Keratinocyte (primary cell): ENCODE measurements at places on chromosomes 7 and 10. TPM values are rescaled to one million over a fixed set of nuclear protein-coding genes. Genes with fewer than 3 reads are reported as not detected.

DNA sequence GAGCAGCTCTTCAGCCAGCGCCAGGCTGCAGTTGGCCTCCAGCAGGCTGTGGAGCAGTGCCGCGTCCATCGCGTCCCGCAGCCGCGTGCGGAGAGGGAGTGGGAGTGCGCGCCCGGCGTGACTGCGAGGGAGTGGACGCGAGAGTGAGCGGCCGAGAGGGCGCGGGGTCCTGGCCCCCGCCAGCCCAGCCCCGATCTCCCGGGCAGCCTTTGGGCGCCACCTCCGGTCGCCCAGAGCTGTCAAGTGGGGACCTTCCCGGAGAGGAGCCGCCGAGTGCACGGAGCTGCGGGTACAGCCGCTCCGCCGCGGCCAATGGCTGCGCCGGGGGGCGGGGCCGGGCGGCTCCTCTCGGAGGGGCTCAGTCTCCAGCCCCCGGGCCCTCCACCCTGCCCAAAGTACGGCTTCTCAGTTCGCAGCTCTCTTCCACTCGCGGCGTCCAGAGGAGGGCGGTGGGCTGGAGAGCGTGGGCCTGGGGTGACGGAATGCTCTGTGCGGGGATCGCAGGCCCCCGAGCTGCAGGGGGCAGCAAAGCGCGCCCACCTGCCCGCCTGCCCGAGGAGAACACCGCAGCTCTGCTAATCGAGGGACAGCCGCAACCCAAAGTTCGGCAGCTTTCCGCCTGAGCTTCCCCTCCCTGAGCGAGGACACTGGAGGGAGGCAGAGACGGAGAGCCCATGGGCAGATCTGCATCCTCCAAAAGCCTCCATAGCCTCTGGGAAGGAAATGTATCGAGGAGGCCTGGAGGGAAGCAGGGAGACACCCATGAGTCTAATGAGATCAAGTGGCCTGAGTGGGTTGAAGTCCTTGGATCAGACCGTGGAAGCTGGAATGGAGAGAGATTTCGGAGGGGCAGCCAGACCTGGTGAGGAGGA, at the start of gene CRHR2:
CRHR2 (minus strand) TSS at position 245 of the 872 bp plus-strand sequence; CDS start at position 69, 176 bp downstream.
- no peaks in the 10 kb centered on the region for H3K36me3 ChIP-seq
- H3K27me3 ChIP-seq, result peaks cover 80% of the 10 kb centered on the region
- H3K4me1 ChIP-seq, result no peaks in the 10 kb centered on the region
- no peak within 1 kb of the TSS for H3K27ac ChIP-seq
- DNase-seq, result no peak

DNA sequence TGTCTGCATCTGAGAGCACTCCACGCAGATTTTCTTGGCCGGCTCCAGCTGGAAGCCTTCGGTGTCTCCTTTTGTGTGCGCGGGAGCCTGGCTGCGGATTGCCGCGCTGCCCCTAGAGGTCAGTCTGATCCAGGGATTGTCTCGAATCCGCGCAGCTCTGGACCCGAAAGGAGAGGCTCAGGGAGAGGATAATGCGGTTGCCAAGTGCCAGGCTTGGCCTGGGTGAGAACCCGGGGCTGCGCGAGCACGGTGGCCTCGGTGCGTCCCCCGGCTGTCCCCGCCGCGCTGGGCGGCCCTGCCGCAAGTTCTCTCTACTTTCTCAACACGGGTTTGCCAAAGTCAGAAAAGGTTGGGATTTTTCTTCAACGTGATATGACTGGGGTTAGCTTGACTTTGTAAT, 140.9 kb downstream of the ADCYAP1R1 start:
- no peak overlapping the region for H3K27ac ChIP-seq
- H3K4me1 ChIP-seq, result no peaks in the 10 kb centered on the region
- no peaks in the 10 kb centered on the region for H3K27me3 ChIP-seq
- H3K4me3 ChIP-seq, result no peak overlapping the region

ZNF804B gene
- not detected in 3 replicates for polyA plus RNA-seq

TECTB gene
- polyA plus RNA-seq, result not detected in 3 replicates

GRCh38 chr10:77887631-77888355, 38.8 kb downstream of the DLG5 start:
- peaks cover 43% of the 10 kb centered on the region for H3K4me1 ChIP-seq
- H3K36me3 ChIP-seq, result peaks cover 7% of the 10 kb centered on the region
- DNase-seq, result no peak
- H3K4me3 ChIP-seq, result no peak overlapping the region
- H3K27ac ChIP-seq, result peak overlapping the region; percentile 27

DNA sequence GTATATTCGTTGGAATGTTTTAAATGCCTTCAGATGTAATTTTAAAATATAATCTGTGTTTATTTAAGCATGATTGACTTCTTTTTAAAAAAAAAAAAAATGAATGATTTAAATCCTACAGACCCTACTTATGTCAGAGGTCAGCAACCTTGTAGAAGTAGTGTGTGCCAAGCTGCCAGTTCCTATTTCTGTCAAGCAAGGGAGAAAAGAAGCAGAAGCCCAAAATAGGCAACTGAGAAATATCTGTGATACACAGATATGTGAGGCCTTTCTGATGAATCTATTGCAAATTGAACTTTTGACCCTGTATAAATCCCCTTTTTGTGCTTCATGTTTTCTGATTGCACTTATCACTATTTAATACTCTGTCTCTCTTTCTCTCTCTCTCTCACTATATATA, 199.5 kb downstream of the LRRN3 start:
- no peak overlapping the region for H3K27ac ChIP-seq
- no peaks in the 10 kb centered on the region for H3K4me1 ChIP-seq
- no peaks in the 10 kb centered on the region for H3K36me3 ChIP-seq
- no peak overlapping the region for H3K4me3 ChIP-seq
- H3K27me3 ChIP-seq, result no peaks in the 10 kb centered on the region

GRCh38 chr10:58109731-58110130, 158.0 kb downstream of the IPMK start:
- DNase-seq, result no peak
- no peaks in the 10 kb centered on the region for H3K27me3 ChIP-seq
- no peaks in the 10 kb centered on the region for H3K36me3 ChIP-seq
- H3K4me1 ChIP-seq, result no peaks in the 10 kb centered on the region

DNA sequence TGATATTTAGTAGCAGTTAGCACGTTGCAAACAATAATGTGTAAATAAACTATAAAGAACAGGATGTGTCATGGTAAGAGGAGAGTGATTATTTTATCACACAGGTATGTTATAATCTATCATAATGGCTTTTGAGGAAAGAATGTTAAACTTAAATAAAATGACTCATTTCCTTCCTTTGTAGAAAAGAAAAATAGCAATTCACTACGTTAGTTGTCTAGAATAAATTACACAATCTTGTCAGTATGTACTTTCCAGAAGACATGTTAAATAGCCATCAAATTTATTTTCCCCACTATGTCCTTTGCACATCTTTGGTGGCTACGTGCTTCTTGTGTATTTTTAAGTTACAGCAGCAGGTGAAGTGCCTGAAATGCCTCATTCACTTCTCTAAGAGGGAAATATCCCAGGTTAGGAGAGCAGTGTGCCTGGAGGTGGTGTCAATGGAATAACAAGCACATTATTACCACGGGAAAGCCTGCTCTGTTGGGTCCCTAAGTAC, 133.8 kb downstream of the SEMA3A start:
- no peaks in the 10 kb centered on the region for H3K36me3 ChIP-seq
- peaks cover 49% of the 10 kb centered on the region for H3K4me1 ChIP-seq
- H3K27me3 ChIP-seq, result no peaks in the 10 kb centered on the region
- no peak for DNase-seq
- peak overlapping the region; percentile 86 for H3K27ac ChIP-seq

DNA sequence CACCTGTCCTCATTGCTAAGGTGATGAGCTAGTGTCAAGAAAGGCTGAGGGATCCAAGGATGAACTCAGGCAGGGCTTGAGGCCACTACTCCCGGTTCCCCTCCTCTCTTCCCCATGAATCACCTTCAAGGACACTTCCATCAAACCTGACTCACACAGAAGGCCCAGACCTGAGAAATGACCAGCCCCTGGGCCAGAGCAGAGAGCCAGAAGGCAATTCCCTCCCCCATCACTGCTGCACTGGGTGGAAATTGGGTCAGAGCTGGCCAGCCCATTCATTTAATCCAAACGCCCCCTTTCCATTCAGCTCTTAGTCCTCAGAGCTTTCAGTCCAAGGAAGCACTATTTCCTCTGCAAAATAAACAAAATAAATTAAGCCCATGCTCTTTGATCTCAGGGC, 182.0 kb downstream of the KCNMA1 start:
- no peak overlapping the region for H3K4me3 ChIP-seq
- no peaks in the 10 kb centered on the region for H3K4me1 ChIP-seq
- H3K36me3 ChIP-seq, result no peaks in the 10 kb centered on the region
- no peaks in the 10 kb centered on the region for H3K27me3 ChIP-seq

DNA sequence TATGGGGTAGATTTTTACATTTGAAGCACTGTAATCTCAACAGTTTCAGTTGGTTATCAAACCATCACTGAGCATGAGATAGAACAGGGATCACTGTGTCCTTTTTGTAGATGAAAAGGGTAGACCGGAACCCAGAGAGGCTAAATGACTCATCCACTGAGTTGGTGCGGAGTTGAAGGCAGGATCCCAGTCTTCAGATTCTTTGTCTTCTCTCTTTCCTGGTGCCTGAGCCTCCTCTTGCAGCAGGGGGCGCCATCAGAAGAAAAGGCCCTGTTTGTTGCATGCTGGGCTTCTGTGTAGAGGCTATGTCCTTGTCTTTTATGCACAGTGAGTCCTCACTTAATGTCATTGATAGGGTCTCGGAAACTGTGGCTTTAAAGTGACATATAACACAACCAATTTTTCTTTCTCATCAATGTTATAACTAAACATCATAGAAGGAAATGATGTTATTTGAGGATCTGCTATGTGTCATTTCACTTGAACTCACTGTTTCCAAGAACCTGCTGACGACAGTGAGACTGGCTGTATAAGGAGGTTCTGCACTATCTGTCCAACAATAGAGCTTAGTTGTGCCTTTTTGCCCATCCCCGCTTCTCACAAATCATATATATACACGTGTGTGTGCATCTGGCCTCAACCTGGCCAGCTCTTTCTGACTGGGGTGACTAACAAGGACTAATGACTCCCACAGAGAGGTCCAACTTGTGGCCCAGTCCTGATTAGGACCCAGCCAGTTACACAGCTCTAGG, 14.3 kb downstream of the ZNF282 start:
- no peaks in the 10 kb centered on the region for H3K27me3 ChIP-seq
- H3K36me3 ChIP-seq, result peaks cover 82% of the 10 kb centered on the region
- peaks cover 4% of the 10 kb centered on the region for H3K4me1 ChIP-seq
- H3K4me3 ChIP-seq, result no peak overlapping the region

ABLIM1 gene
- 47.6 to 91.7 TPM (median 55.2 TPM) in 3 replicates for polyA plus RNA-seq

DNA sequence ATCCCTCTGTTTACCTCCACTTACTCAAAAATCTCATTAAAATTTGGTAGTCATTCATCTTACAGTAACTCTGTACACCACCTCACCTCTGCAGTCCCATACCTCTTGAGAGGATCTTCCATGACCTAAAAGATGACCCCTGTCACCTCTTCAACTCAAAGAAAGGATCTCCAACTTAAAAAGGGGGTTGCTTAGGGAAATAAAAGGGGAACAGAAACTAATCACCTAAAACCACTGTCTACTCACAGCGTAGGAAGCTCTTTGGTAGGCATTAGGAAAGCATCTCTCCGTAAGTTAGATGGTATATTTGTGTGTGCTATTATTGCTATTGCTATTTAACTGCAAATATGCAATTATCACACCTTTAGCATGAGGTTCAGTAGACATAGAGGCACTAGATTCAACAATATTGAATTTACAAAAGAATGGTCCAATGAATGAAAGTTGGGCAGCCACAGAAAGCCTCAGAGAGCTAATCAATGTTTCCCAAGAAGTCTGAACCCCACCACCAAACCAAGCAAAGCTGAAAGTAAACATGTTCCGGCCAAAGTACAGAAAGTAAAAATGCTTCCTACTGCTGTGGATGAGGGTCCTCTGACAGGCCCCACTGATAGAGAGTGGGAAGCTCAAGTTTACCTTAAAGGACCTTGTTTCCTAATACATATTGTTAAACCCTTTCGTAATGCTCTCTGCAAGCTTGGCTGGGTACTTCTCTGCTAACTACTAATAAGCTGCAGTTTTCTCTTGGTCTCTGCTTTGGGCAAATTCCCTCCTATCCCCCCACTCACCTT, 105.8 kb downstream of the GRM8 start:
- H3K4me1 ChIP-seq, result no peaks in the 10 kb centered on the region
- no peak overlapping the region for H3K27ac ChIP-seq
- no peaks in the 10 kb centered on the region for H3K36me3 ChIP-seq
- no peak overlapping the region for H3K4me3 ChIP-seq
- no peak for DNase-seq
- H3K27me3 ChIP-seq, result no peaks in the 10 kb centered on the region

ADAM22 gene
- polyA plus RNA-seq, result 0.03 to 0.11 TPM (median 0.07 TPM) in 3 replicates

- no peaks in the 10 kb centered on the region for H3K4me1 ChIP-seq
- no peak overlapping the region for H3K4me3 ChIP-seq
- no peak for DNase-seq
- H3K27ac ChIP-seq, result no peak overlapping the region
- H3K36me3 ChIP-seq, result no peaks in the 10 kb centered on the region
These were observed 51.1 kb downstream of the ADRB1 start for GRCh38 chr10:114094795-114095194.

C10orf71 gene
- not detected in 3 replicates for polyA plus RNA-seq

- no peaks in the 10 kb centered on the region for H3K27me3 ChIP-seq
- no peaks in the 10 kb centered on the region for H3K4me1 ChIP-seq
- H3K27ac ChIP-seq, result no peak overlapping the region
- DNase-seq, result no peak
- H3K4me3 ChIP-seq, result no peak overlapping the region
These were observed 256.4 kb downstream of the FZD1 start for GRCh38 chr7:91520645-91521044.

- no peaks in the 10 kb centered on the region for H3K4me1 ChIP-seq
- no peak for DNase-seq
- no peaks in the 10 kb centered on the region for H3K36me3 ChIP-seq
- no peak overlapping the region for H3K4me3 ChIP-seq
These were observed 14.6 kb downstream of the UMAD1 start for GRCh38 chr7:7654964-7655715.

DLX5 gene
- 0.67 to 2.3 TPM (median 0.83 TPM) in 3 replicates for polyA plus RNA-seq

ARHGEF35 gene
- polyA plus RNA-seq, result 5.2 to 12.2 TPM (median 9.6 TPM) in 3 replicates

DNA sequence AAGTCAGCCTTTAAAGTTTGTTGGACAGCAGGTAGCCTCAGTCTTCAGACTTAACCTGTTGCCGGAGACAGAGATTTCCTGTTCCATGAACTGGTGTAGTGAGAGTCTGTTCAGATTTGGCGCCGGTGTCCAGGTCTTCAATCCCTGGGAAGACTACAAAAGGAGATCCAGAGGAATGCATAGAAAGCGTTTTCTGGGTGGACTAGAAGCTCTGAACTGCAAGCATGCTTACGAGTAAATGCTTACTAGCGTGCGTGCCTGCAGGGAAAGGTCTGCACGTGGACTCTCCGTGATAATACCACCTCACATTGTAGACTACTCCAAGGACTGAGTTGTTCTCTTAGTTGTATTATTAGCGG, 878 bp downstream of the GLRX3 start:
- H3K4me3 ChIP-seq, result peak overlapping the region; percentile 77
- peaks cover 2% of the 10 kb centered on the region for H3K36me3 ChIP-seq
- H3K4me1 ChIP-seq, result peaks cover 36% of the 10 kb centered on the region
- H3K27ac ChIP-seq, result peak overlapping the region; percentile 88
- no peak for DNase-seq

DNA sequence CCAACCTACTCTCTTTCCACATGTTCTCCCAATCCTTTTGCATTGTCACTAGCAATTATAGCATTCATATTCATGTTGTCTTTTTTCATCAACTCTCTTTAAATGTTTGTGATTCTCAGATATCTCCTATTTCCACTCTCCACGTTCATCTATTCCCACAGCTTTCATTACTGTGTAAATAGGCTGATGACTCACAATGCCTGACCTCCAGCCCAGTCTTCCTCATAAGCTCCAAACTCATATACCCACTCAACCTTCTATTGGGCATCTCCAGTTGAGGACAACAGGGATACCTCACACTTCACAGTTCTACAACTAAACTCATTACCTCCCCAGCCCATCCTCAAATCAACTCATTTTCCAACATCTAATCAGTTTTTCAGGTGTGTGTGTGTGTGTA, 194.1 kb downstream of the DGKI start:
- H3K27ac ChIP-seq, result no peak overlapping the region
- H3K36me3 ChIP-seq, result no peaks in the 10 kb centered on the region
- H3K4me3 ChIP-seq, result no peak overlapping the region
- DNase-seq, result no peak

CNPY1 gene
- polyA plus RNA-seq, result not detected in 3 replicates
